Motor neuron (in vitro differentiated cells): ENCODE measurements at places on chromosomes 4 and X. TPM values are rescaled to one million over a fixed set of nuclear protein-coding genes. Genes with fewer than 3 reads are reported as not detected.

HS3ST1 gene
- 1.0 and 1.7 TPM in 2 replicates for total RNA-seq

PRDM5 gene
- total RNA-seq: 17.2 and 25.0 TPM in 2 replicates

NEUROG2 gene
- not detected in 2 replicates for total RNA-seq

PABPC1L2A gene
- 0.54 and 0.91 TPM in 2 replicates for total RNA-seq

PNMA6F gene
- 0.04 and 0.18 TPM in 2 replicates for total RNA-seq

COL4A6 gene
- total RNA-seq: 6.4 and 8.8 TPM in 2 replicates

HSFX1 gene
- not detected in 2 replicates for total RNA-seq
